ENCODE measurements at places on chromosomes 3 and 15.

GRCh38 chr15:87841426-87841998 lies 415.0 kb downstream of the NTRK3 start:
- DNase-seq, result no peak

- no peak for DNase-seq
These were observed 6.6 kb upstream of the MUSTN1 start for GRCh38 chr3:52841211-52841980.

GRCh38 chr3:159166899-159167586 lies 365.2 kb downstream of the MFSD1 start:
- no peak for DNase-seq

GRCh38 chr15:53197426-53197839 lies 407.3 kb upstream of the ONECUT1 start:
- peak; percentile 90 for DNase-seq

DNA sequence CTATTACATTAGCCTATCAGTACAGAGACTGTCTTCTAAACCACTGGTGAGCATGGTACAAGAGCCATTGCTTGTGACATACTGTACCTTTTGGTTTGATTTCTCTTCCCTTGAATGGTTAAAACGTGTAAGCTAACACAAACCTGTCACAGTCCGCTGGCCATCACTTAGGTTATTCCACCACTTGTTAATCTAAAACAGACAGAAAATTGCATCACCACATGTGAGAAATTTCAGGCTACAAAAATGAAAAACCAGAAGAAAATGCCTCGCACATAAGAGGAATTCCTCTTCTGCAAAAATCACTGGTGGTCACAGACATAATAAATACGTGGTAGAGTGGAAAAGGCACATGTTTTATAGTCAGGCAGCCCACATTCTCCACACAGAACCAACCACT lies 22.1 kb downstream of the PARL start:
- no peak for DNase-seq

DNA sequence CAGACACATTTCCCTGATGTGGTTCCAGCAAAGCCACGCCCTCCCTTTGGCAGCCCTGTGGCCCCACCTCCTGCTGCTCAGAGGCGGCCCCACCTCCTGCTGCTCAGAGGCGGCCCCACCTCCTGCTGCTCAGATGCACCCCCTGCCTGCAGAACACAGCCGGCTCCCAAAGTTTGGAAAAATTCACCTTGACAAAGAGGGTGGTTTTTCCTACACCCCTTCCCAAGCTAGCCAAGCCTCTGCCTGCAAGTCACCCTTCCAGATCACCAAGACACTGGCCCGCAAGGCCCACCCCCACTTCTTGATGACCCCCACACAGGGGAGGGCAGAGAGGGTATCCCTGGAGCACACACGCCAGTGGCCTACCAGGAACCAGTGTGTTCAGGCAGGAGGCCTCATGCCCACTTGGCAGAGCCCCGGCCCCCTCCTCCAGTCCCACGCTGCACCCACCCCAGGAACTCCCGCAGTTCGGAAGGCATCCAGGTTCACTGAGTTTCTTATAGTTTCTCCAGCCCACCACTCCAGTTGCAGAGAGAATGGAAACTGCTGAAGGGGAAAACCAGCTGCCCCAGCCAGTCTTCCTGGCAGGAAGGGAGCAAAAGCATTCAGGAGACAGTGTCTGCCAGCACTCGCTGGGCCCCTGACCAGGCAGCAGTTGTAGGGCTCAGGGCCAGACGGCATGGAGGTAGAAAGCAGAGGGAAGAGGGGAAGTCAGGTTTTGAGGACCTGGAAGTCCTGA lies 2.3 kb upstream of the HAPLN3 start:
- peak; percentile 53 for DNase-seq

- DNase-seq, result no peak
These were observed 159.5 kb downstream of the RPLP1 start for GRCh38 chr15:69612112-69612511.

DNA sequence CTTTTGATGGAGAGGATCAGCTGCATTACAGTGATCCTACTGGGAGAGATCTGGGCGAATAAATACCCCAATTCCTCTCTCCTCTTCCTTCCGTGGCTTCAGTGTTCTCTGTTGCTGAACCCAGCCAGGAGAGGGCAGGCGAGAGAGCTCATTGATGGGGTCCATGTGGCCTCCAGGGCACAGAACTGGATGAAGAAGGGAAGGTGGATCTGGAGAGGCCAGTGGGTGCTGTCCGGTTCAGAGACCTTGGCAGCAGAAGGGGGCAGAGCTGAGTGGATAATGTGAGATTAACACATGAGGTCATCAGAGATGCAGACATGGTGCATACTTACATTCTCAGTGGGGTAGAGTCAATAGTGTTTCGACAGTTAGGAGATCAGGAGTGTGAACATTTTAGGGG lies 193.6 kb downstream of the CLSTN2 start:
- DNase-seq, result peak; percentile 81

DNA sequence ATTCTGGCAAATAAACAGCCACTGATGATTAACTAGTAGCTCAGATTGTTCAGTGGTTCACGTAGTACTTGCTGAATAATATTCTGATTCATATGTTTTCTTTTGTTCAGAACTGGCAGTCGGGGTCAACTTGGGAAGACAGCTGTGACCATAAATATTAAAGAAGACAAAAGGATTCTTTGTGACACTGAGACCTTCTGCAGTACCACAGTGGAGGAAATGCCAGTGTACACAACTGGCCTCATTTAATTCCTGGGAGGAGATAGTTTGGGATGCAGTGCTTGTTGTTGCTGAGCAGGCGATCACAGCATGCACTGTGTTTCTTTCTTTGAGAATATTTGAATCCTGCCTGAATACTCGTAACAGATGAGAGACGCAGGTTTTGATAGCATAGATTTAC lies 26.7 kb upstream of the MCF2L2 start:
- no peak for DNase-seq

Measured in GM23338 (cell line).